ENCODE measurements at places on chromosomes 4 and X. TPM values are rescaled to one million over a fixed set of nuclear protein-coding genes. Genes with fewer than 3 reads are reported as not detected.
A peak's percentile ranks its signal among the peaks of the same experiment; 100 is the strongest.

GRCh38 chr4:153068751-153069150 is 132.6 kb downstream of the FHDC1 start:
- no peak overlapping the region for H3K27ac ChIP-seq
- H3K4me3 ChIP-seq: no peak overlapping the region
- no peaks in the 10 kb centered on the region for H3K27me3 ChIP-seq
- no peak for DNase-seq

DNA sequence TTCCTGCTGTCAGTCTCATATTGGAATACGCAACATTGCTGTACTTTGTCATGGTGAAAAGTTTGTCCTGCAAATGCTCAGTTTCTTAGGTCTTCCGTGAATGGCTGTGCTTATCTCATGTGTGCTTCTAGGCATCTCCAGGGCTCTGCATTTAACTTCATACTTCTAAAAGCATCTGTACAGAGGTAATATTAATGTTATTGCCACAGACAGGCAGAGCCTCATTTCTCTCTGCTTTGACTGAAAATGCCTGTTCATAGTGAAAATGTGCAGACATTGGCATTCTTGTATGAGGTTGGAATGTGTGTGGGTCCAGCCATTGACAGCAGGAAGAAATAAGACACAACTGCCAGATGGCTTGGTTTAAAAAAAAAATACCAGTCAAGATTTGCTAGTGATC is 140.1 kb upstream of the TTC29 start:
- H3K27ac ChIP-seq: no peak overlapping the region
- H3K4me3 ChIP-seq: no peak overlapping the region
- no peaks in the 10 kb centered on the region for H3K36me3 ChIP-seq
- H3K27me3 ChIP-seq: no peaks in the 10 kb centered on the region
- DNase-seq: no peak
- no peaks in the 10 kb centered on the region for H3K4me1 ChIP-seq

The ZNF157 gene
- not detected for total RNA-seq

GRCh38 chrX:149804102-149804501 is 22.4 kb downstream of the MAGEA9 start:
- H3K27ac ChIP-seq: no peak overlapping the region
- no peak overlapping the region for H3K4me3 ChIP-seq
- H3K4me1 ChIP-seq: no peaks in the 10 kb centered on the region

DNA sequence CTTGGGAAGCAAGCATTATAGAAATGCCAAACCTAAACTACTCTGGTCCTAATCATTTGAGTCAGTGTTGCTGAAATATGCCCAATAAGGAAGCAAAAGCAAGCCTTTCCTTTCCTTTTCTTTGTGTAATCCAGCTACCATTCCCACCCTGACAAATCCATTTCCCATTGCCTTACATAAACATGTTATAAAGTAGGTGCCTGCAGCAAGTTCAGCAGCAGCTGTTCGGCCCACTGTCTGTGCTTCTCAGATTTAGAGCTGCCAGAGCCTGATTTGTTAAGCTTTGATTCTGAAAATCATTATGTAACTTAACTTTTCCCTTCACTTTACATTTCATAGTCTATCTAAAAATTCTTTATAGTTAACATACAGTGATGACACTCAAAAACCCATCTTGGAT is 148.6 kb downstream of the EPHA5 start:
- no peak overlapping the region for H3K4me3 ChIP-seq
- no peaks in the 10 kb centered on the region for H3K36me3 ChIP-seq
- no peak overlapping the region for H3K27ac ChIP-seq
- H3K27me3 ChIP-seq: no peaks in the 10 kb centered on the region
- no peaks in the 10 kb centered on the region for H3K4me1 ChIP-seq

DNA sequence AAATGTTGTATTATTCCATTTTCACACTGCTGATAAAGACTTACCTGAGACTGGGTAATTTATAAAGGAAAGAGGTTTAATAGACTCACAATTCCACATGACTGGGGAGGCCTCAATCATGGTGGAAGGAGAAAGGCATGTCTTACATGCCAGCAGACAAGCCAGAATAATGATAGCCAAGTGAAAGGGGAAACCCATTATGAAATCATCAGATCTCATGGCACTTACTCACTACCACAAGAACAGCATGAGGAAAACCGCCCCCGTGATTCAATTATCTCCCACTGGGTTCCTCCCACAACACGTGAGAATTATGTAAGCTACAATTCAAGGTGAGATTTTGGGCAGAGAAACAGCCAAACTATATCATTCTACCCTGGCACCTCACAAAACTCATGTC is 2535.1 kb downstream of the ARAP2 start:
- H3K27me3 ChIP-seq: no peaks in the 10 kb centered on the region
- H3K4me3 ChIP-seq: no peak overlapping the region
- no peaks in the 10 kb centered on the region for H3K4me1 ChIP-seq
- no peak overlapping the region for H3K27ac ChIP-seq
- H3K36me3 ChIP-seq: no peaks in the 10 kb centered on the region

The CYTL1 gene
- total RNA-seq: not detected

DNA sequence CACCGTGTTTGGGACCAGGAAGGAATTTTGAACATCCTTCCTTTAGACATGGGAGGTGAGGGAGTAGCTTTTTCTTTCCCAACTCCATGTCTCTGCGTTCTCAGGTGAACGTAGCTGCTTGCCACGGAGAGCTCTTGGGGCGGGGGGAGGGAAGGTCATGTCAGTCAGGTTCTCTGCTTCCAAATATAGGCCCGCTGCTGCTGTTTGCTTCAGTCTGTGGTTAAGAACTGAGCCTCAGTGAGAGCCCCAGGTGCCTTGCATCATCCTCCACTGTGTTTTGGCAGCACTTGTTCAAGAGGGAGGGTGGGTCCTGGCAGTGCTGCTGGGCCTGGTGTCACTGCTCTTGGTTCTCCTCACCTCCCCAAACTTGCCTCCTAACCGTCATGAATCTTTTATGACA is 46.5 kb downstream of the HADH start:
- H3K36me3 ChIP-seq: no peaks in the 10 kb centered on the region
- H3K27me3 ChIP-seq: no peaks in the 10 kb centered on the region
- DNase-seq: peak; percentile 34
- H3K27ac ChIP-seq: no peak overlapping the region
- H3K4me1 ChIP-seq: no peaks in the 10 kb centered on the region

The FMR1NB gene
- total RNA-seq: not detected

DNA sequence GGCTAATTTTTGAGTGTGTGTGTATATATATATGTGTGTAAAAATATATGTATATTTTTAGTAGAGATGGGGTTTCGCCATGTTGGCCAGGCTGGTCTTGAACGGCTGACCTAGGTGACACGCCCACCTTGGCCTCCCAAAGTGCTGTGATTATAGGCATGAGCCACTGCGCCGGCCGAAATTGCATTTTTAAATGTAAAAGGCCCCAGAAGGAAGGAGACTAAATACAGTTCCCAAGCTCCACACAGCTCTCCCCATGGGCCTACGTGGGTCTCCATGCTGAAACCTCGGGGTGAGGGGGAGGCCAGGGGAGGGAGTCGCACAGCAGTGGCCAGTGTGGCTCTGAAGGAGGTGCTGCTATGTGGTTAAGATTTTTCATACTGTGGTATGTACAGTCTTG is 12.8 kb upstream of the CDKN2AIP start:
- no peak overlapping the region for H3K4me3 ChIP-seq
- H3K27ac ChIP-seq: no peak overlapping the region
- peaks cover 6% of the 10 kb centered on the region for H3K4me1 ChIP-seq
